ENCODE measurements at places on chromosomes 1 and 21.

DNA sequence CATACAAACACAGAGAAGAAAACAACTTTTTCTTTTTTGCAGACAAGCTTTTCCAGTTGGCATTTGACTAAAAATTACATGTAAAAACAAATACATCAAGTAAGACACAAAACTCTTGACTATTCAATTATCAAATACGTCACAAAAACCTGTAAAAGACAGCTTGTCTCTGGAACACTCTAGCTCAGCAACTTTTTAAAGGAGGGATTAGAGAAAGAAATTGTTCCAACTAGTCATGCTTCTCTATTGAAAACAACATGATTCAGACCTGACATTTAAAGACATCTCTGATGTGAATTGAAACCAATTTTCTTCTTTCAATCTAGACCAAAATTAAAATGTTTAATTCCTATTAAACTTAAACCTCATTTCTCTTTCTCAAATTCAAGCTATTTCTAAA lies 30.3 kb downstream of the SMYD3 start:
- no peak for DNase-seq

GRCh38 chr1:9505143-9505542 lies 34.1 kb upstream of the SLC25A33 start:
- no peak for DNase-seq

GRCh38 chr1:102593276-102593675 lies 515.0 kb downstream of the COL11A1 start:
- DNase-seq = no peak

DNA sequence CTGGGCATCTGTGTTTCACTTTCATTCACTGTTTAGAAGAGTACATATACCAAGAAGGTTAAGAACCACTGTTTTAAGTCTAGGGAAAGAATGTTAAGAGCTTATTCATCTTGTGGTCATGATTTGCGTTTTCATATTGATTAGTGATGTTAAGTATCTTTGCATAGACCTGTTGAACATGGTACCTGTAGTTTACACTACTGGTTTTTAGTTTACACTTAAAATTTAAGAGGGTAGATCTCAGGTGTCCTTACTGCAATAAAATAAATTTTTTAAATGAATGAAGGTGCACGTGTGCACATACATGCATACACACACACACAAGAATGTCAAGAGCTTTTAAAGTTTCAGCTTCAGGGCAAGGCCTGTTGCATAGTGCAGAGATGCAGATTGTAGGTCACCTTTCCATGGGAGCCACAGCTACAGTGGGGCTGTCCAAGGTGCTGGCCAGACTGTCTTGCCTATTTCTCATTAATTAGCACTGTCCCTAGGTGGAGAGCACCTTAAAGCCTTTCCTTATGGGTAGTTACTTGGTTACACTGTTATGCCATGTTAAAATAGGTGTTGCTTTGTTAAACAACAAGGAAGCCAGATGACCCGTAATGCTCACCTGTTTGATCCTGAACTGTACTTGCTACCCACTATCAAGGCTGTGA lies 543.0 kb upstream of the DAB1 start:
- no peak for DNase-seq

GRCh38 chr1:165905853-165906252 lies 78.4 kb downstream of the UCK2 start:
- no peak for DNase-seq

- DNase-seq = no peak
Measured at GRCh38 chr1:235211517-235211916, 50.5 kb upstream of the RBM34 start.

GRCh38 chr21:34992180-34992579 lies 56.9 kb downstream of the RUNX1 start:
- no peak for DNase-seq

- no peak for DNase-seq
Measured at GRCh38 chr21:43602266-43603232, 56.7 kb downstream of the HSF2BP start.

GRCh38 chr1:97920276-97920831 lies 480 bp downstream of the DPYD start:
- DNase-seq = no peak

- no peak for DNase-seq
Measured at GRCh38 chr1:64933296-64934070, 32.9 kb downstream of the JAK1 start.

DNA sequence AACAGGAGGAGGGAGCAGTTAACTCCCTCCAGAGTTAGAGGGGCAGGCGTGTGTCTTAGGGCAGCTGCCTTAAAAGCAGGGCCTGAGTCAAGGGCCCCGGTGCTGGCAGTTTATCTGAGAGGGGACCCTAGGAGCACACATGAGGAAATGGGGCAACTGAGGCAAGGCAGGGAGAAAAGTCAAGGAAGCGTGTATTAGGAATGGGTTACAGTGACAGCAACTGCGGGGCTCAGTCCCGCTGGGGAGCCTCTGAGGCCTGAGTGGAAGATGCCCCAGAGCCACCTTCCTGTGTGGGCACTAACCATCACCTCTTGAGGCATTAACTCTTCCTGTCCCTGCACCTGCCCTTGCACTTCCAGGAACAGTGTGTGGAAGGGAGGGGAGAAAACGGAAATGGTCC lies 276.3 kb downstream of the MATN1 start:
- DNase-seq = no peak

GRCh38 chr1:180386745-180387367 lies 115.5 kb downstream of the ACBD6 start:
- no peak for DNase-seq

GRCh38 chr1:156435545-156436140 lies 64.9 kb downstream of the MEF2D start:
- DNase-seq = no peak

GRCh38 chr21:45499970-45500577 lies 42.2 kb downstream of the SLC19A1 start:
- DNase-seq = no peak

DNA sequence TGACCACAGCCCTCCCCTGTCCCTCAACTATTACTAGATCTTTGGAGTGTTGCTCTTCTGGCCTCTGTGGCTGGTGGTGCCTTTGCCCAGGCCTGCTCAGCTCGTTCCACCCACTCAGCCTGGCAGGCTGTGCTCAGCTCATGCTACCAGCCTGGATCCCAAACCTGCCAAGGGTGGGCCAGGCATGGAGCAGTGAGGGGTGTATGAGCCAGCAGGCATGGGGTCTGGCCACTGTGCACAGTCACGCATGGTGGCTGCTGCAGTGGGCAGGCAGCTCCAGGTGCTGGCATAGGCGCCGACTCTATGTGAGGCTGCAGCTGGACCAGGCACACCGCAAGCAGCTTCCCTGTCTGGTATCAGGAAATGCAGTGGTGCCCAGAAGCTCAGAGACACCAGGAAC lies 449.9 kb downstream of the MATN1 start:
- DNase-seq = no peak

- no peak for DNase-seq
Measured at GRCh38 chr1:15757575-15758342, 836 bp upstream of the FBLIM1 start.

- DNase-seq = no peak
Measured at GRCh38 chr1:78224246-78224785, 178.6 kb downstream of the GIPC2 start.

DNA sequence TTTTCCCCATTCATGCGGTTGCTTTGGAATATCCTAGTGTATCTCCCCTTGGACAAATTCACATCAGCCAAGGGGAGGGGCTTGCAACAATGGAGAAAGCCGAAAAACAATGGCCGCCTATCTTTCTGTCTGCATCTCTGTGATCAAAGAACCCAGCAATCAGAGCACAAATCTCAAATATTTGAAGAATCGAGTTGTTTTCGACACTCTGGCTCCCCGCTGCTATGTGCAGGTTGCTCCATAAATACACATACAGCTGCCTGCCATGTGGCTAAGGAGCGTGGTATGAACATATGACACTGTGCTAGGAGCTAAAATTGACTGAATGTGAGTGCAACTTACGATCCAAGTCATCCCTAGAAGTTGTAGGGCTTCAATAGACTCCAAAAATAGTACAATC lies 8.5 kb downstream of the CFHR4 start:
- no peak for DNase-seq

DNA sequence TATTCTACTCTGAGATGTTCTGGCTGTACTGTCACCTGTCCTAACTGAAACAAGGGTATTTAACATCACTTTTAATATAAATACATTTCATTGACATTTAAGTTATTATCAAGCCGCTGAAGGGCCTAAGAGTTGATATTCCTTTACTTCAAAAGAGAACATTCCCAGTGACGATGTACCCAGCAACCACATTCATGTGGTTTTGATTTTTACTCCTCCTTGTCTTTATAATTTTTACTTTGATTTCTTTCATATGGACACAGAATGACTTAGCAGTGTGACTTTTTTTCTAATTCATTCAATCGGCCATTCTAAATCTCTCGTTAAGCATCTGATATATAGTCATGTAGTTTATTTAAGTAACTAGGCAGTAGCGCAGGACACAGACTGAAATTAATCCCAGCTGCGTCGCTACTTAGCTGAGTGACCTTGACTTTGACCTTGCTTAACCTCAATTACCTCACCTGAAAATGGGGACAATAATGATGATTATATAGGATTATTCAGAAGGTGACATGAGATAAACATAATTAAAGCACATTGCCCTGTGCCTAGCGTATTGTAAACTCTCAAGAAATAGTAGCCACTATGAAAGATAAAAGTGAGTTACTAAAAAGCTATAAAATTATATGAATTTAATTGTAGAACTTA lies 476.6 kb downstream of the SETD4 start:
- no peak for DNase-seq

GRCh38 chr1:160910170-160910750 lies 25.3 kb upstream of the ITLN1 start:
- DNase-seq = no peak

DNA sequence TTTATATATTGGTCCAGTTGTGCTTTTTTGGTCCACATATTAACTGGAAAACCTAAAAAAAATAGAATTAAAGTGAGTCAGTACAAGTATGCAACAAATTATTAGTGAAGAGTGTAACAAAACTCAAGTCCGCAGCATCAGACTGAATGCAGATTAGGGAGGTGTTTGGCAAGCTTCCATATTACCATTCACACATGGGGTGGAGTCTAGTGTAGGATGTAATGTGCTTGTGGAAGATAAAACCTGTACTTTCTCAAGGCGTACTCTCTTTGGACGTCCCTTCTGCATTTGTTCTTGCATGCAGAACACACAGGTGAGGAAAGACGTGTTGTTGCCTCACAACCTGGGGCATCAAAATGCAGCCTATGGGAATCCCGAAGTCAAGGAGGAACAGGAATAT lies 668.7 kb downstream of the MRPL39 start:
- DNase-seq = no peak

- DNase-seq = no peak
Measured at GRCh38 chr1:235027076-235027861, 101.4 kb downstream of the TOMM20 start.

DNA sequence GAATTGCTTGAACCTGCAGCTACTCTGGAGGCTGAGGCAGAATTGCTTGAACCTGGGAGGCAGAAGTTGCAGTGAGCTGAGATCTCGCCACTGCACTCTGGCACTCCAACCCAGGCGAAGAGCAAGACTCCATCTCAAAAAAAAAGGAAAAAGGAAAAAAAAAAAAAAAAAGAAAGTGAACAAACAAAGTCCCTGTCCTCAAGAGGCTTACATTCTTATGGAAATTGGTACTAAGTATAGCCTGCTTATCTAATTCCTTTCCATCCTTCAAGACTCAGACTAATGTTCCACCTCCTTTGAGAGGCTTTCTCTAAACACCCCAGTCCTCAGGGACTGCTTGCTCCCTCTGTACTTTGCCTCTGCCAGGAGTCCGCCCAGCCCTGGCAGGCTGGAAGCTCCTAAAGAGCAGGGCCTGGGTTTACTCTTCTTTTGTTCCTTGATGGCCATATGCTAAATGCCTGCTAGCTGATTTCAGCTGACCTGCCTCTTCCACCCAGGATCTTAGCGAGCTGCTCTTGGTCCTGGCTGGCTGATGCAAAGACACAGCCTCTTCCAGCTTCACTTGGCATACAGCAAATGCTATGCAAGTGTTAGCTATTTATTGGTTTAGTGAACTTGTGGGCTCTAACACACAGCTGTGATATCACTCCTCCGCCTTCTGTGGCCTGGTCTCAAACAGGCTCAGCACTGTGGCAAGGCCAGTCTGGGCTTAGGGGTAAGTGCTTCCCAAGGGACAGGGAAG lies 9.8 kb downstream of the SLC9A1 start:
- DNase-seq = no peak

GRCh38 chr1:11874258-11874562 lies 15.5 kb upstream of the NPPB start:
- no peak for DNase-seq

GRCh38 chr1:94345148-94345721 lies 73.0 kb upstream of the ABCD3 start:
- DNase-seq = no peak

GRCh38 chr1:200072636-200073285 lies 45.3 kb downstream of the NR5A2 start:
- no peak for DNase-seq

- DNase-seq = no peak
Measured at GRCh38 chr21:40438616-40439015, 408.3 kb downstream of the DSCAM start.

DNA sequence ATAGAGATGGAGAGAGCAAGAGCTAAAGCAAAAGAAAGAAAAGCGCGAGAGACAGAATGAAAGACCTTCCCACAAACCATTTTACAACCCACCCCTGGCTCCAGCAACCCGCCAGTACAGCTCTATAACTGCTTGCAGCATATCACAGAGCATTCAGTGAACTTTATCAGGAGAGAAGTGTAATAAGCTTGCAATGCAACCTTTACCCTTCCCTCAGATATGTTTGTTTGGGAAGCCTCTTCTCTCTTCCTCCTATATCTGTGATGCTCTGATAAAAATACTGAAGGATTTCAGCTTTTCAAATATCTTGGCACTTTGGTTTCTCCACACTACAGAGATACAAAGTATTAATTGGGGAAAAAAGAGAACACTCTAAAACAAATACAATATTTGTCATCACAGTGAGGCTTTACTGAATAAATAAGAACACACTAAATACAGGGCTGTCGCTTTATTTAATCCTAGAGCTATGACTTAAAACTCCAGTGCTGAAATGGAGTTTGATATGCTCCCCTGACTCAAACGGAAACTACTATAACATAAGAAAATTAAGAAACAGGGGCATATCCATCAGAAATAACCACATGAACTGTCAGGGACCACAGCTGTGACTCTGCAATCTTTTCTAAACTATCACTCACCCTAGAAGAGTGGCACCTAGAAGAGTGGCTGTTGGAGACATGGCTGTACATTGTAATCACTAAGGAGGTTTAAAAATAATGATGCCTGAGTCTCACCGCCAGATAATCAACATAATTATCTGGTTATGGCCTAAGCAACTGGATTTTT lies 6.7 kb downstream of the CRP start:
- DNase-seq = no peak

GRCh38 chr1:183200451-183200850 lies 14.4 kb downstream of the LAMC2 start:
- no peak for DNase-seq

- peak; percentile 31 for DNase-seq
Measured at GRCh38 chr1:30778154-30778978, 20.8 kb upstream of the LAPTM5 start.

GRCh38 chr1:39737546-39738169 lies 1.0 kb upstream of the PPIE start:
- DNase-seq = no peak
